ENCODE measurements at places on chromosomes 5 and 9. TPM values are rescaled to one million over a fixed set of nuclear protein-coding genes. Genes with fewer than 3 reads are reported as not detected.
A peak's percentile ranks its signal among the peaks of the same experiment; 100 is the strongest.

- H3K27ac ChIP-seq = peak overlapping the region; percentile 64
- DNase-seq = no peak
- no peak overlapping the region for H3K4me3 ChIP-seq
- peaks cover 33% of the 10 kb centered on the region for H3K4me1 ChIP-seq
- no peaks in the 10 kb centered on the region for H3K27me3 ChIP-seq
These were observed 219.8 kb downstream of the C9orf50 start for GRCh38 chr9:129400971-129401622.

GRCh38 chr5:150289551-150290390 lies at the start of gene CAMK2A:
Gene CAMK2A, minus strand, starts transcription at chr5:150289773. Its CDS starts 148 bp downstream, at chr5:150289625.
- no peak within 1 kb of the TSS for H3K27ac ChIP-seq
- H3K4me1 ChIP-seq = no peaks in the 10 kb centered on the region
- no peak for DNase-seq
- no peak within 1 kb of the TSS for H3K4me3 ChIP-seq
- peaks cover 40% of the 10 kb centered on the region for H3K27me3 ChIP-seq

DNA sequence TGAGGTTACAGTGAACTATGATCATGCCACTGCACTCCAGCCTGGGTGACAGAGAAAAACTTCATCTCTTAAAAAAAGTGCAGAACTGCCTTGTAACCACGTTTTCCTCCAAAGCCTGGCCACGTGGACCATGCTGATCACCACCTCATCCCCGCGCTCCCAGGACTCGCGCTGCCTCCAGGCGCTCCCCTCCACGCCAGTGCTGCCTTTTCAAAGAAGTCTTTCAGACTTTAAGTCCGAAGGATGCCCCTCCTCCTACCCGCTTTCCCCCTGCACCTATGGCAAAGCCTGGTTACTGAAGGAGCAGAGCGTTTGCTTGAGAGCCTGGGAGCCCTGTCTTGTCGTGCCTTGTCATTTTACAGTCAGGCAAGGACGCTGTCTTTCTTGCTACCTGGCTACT lies 43.8 kb downstream of the HABP4 start:
- H3K36me3 ChIP-seq = peaks cover 29% of the 10 kb centered on the region
- H3K4me1 ChIP-seq = peaks cover 18% of the 10 kb centered on the region
- H3K27me3 ChIP-seq = no peaks in the 10 kb centered on the region
- no peak overlapping the region for H3K27ac ChIP-seq

GRCh38 chr9:109912082-109912582 lies 132.1 kb downstream of the PALM2AKAP2 start:
- H3K4me3 ChIP-seq = no peak overlapping the region
- no peaks in the 10 kb centered on the region for H3K27me3 ChIP-seq
- peaks cover 98% of the 10 kb centered on the region for H3K4me1 ChIP-seq
- no peak for DNase-seq
- H3K27ac ChIP-seq = peak overlapping the region; percentile 85
- H3K36me3 ChIP-seq = no peaks in the 10 kb centered on the region

- H3K4me1 ChIP-seq = no peaks in the 10 kb centered on the region
- DNase-seq = no peak
- H3K27ac ChIP-seq = no peak overlapping the region
- no peaks in the 10 kb centered on the region for H3K36me3 ChIP-seq
These were observed 111.7 kb downstream of the KCNN2 start for GRCh38 chr5:114473541-114473940.

DNA sequence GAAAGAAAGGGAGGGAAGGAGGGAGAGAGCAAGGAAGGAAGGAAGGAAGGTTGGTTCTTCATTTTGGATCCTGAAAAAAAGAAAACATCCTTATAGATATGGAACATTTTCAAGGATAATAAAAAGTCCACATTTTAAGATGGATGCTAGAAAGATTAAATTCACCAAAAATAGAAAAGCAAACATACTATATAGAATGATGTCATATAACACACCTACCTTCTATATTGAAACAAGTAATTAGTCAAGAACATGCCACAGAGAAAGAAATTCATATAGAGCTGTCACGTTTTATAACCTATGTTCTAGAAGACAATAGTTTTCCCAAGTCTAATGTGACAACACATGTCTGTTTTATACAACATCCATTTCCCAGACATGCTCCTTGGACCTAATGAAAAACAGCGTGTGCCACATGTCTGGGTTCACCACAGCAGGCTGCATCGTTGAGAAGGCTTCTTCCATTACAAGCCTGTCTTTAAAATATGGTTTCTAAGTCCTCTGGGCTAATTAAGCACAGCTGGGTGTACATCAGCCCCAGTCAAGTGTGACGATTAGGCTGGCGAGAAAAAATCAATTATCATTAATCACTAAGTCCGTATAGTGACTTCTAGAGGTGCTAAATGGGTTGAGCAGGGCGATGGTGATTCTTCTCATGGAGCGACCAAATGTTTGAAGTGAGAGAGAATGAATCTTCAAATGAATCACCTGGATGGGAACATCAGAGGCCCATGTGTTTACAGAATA lies 301.8 kb downstream of the TLE1 start:
- H3K4me3 ChIP-seq = no peak overlapping the region
- no peaks in the 10 kb centered on the region for H3K36me3 ChIP-seq
- DNase-seq = no peak
- H3K27me3 ChIP-seq = peaks cover 13% of the 10 kb centered on the region

Gene STING1
- 55.3 TPM for total RNA-seq

Gene CDH9
- not detected for total RNA-seq

Gene AMBP
- not detected for total RNA-seq

Gene PLEKHG4B
- not detected for total RNA-seq

Gene SV2C
- 0.44 TPM for total RNA-seq

All from left ventricle myocardium inferior (tissue), 1 donor.